ELR (cell line): ENCODE measurements at places on chromosomes 13 and 19.

DNA sequence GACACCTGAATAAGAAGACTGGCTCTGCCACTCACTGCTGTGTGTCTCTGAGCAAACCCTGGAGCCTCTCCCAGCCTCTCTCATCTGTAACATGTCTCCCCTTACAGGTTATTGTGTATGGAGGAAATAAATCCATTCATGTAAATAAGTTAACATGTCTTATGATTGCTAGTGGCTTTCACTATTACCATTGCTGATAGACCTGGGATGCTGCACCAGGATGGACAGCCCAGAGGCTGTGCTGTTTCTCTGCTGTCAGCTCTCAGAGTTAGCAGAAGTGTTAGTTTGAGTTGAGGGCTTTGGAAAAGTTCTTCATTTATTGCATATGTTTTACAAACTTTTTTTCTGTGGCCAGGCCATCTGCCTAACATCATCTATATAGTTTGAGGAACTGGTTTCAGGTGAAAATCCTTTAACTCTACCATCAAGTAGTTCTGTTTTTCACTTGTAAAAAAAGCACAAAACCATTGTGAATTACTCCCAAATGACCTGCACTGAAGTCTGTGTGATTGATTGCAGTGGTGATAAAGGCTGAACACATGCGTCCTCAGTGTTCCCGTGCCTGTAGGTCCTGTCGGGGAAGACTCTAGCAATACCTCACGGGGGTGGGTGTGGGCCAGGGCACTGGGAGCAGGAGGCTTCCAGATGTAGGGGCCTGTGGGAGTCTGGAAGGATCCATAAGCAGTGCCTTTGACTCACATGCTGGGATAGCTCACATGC is 24.6 kb downstream of the MPHOSPH8 start:
- no peak for DNase-seq

GRCh38 chr13:97238432-97238831 is 16.3 kb downstream of the MBNL2 start:
- no peak for DNase-seq

- no peak for DNase-seq
Measured at GRCh38 chr13:66048888-66049287, 1181.2 kb downstream of the PCDH9 start.

DNA sequence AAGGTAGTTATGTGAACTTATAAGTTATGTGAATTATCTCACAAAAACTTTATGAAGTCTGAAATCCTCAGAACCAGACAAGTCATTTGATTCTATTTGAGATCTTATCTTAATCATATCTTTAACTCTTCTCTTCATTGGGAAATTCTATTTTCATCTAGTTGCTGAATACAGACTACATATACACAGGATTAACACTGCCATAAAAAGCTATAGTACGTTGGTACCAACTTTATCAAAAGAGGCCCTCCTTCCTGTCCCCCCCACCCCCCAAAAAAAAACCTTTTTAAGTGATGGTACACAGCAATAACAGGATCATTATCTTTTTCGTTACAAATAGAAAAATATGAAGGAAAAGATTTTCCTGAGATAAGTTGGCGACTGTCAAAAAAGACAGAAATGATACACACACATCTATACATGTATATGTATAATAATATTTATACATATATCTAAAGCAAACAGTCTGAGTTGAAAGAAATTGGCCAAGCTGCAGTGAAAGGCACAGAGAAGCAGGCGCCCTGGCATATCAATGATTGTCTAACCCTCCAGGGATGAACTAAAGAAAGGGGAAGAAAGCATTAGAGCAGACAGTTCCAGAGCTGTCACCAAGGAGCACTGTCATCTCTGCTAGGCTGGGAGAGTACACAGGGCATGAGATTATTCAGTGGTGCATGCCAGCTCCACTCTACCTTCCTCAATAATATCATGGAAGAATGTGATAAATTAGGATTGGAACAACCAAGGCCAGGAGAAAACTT is 116.7 kb downstream of the KLF12 start:
- no peak for DNase-seq

DNA sequence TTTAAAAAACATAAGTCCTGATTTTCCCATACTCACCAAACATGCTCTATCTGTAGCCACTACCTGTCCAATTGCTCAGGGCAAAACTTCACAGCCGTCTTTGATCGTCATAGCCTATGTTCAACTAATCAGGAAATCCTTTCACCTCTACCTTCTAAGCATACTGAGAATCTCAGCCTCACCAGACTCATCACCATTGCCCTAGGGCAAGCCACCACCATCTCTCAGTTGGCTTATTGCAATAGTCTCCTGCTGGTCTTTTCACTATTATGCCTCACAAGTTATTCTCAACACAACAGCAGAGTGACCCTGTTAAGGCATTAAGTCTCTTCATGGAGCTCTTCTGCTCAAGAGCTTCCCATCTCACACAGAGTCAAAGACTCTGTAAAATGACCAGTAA is 260.4 kb upstream of the MAB21L1 start:
- no peak for DNase-seq

DNA sequence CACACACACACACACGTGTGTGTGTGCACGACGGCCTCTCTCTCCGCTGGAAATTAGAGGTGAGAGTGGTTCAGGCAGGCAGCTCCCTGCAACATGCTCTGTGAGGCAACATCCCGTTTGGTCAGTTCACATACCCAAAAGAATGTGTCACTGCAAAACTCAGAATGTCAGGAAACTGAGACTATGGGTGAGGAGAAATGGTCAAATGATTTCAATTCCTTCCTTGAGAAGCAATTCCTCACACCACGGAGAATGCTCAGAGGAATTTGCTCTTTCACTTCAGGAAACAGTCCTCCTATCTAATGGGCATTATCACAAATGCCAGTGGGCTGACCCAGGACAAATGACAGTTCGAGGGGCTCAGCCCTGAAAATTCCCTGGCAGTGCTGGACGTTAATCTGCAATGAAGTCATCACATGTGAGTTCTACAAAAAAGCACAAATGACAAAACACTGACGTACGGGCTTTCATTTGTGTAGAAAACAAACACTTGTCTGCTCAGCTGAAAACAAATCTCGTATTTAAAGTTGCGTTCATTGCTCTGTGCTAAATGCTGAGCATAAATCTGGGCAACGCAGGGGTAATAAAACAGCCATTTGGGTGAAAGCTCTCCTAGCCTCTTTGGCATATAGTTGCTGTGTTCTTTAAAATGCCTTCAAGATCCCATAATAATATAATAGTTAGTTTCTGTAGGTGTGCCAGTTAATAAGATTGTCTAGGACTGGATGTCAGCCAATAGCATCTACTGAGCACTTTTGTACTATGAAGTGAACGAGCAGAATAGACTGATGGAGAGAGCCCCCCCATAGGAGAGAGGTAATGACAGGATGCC is 18.6 kb upstream of the LATS2 start:
- DNase-seq = peak; percentile 92

DNA sequence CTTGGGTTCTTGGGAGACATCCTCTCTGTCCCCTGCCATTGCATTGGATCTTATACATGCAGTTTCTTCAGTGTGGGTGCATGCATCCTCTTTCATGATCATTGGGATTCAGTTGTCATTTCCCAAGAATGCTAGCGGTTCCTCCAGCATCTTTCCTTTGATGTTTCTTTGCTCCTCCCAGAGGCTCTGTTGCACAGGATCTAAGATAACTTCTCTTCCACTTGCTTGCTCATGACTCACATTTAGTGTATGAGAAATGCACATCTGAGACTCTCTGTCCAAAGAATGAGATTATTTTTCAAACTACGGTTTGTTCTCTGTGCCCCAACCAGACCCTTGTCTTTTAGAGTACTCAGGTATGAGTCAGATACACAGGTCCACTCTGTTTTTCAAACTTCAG is 197.1 kb downstream of the NDFIP2 start:
- peak; percentile 68 for DNase-seq

- DNase-seq = no peak
Measured at GRCh38 chr13:94666065-94666464, 46.3 kb downstream of the SOX21 start.

DNA sequence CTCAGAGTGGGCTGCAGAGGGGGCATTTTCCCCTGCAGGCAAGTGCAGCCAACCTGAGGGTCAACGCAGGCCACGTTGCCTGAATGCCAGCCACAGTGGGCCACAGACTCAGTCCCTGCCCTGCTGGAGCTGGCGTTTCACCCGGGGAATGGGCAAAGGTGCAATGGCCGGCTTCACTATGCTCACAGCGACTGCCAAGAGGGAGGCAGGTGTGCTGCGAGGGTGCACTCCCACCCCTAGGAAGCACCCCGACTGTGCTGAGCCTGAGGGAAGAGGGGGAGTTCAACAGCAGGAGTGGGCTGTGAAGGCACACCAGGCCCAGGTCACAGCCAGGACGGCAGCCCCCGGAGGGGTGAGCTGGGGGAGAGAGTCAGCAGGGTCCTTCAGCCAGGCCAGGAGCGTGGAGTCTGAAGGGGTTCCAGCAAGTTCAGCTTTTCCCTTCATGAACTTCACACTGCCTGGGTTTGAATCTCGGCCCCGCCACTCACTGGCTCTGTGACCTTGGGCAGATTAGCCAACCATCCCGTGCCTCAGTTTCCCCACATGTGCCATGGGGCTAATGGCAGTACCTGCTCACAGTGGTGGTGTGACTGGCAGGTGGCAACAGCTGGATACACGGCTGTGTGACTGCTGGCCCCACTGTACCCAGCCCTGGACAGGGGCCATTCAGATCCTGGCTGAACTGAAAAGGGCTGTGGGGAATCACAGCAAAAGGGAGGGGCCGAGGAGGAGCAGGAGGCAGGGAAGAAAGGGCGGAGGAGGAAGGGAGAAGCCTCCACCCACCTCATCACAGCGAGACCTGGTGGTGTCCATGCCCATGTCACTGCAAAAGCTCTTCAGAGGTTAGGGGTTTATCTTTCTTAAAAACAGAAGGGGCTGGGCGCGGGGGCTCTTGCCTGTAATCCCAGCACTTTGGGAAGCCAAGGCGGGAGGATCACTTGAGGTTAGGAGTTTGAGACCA is 7.6 kb downstream of the TRAPPC6A start:
- no peak for DNase-seq

- peak; percentile 78 for DNase-seq
Measured at GRCh38 chr19:19385896-19386869, 19.3 kb upstream of the GATAD2A start.
